ENCODE measurements at places on chromosomes 2 and 18. TPM values are rescaled to one million over a fixed set of nuclear protein-coding genes. Genes with fewer than 3 reads are reported as not detected.

GRCh38 chr2:39107156-39107555 lies 13.7 kb downstream of the SOS1 start:
- DNase-seq, result no peak

Gene CXCR1
- not detected for total RNA-seq

Gene TUBA3D
- not detected for total RNA-seq

GRCh38 chr2:19806591-19806990 lies 95.2 kb downstream of the TTC32 start:
- DNase-seq, result no peak

- no peak for DNase-seq
Observed at GRCh38 chr2:236517251-236518031, 52.2 kb upstream of the ACKR3 start.

DNA sequence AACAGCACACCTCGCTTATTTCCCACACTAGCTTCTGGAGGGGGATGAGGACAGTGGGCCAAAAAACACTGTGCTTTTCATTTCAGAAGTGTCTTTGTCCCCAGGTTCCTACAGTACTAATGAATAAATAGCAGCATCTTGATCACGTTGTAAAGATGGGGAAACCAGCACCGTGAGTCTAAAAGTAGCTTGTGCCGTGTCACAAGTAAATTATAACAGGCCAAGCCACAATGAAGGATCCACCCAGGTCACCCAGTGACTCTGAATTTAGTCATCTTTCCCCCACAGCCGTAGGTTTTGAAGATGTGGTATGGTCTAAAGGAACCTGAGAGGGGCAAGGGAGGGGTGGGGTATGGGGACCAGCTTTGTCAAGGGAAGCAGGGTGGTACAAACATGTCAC lies 8.8 kb downstream of the FZD7 start:
- no peak for DNase-seq

- peak; percentile 16 for DNase-seq
Observed at GRCh38 chr2:167550448-167550847, 662.2 kb downstream of the XIRP2 start.

Gene CIB4
- not detected for total RNA-seq

DNA sequence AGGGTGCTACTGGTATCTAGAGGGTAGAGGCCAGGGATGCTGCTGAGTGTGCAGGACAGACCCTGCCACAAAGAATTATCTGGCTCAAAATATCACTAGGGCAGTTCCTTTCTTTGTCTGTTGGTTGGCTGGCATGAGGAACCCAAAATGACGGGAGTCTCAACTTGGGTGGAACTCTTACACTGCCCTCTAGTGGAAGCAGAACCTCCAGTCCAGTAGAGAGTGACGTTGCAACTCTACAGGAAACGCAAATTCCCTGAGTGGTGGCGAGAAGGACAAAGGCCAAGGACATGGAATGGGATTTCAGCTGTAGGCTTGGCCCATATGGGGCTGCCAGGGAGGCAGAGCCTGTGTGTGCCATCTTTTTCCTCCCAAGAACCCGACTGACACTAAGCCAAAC lies 47.1 kb downstream of the COPS8 start:
- no peak for DNase-seq

DNA sequence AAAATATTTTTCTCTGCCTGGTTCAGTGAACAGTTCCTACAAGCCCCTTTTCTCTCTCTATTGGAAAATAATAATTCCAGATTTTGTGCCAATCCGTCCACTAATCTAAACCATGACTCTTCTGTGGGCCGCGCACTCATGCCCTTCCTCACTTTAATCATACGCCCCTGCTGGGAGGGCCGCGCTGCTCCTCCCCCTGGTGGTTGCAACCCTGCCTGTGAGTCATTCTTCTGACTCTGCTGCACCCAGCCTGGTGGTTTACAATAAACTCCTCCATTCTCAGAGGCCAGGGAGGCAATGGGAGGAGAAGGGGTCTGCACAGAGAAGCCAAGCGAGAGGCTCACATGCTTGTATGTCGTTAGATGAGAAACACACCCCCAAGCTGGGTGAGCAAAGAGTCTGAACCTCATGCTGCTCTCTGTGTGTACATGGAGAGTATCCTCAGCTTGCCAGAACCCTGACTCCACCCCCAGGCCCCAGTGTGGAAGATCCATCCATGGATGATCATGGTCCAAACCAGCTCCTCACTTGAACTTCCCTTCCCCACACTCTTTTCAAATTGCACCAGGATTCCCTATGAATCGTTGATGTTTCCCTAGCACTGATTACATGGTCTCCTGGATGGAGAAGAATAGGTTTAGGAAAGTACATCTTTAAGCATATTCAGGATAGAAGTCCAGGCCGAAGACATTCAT lies 228.9 kb downstream of the ANKRD30B start:
- DNase-seq, result no peak

Gene TDRD15
- total RNA-seq, result not detected

Gene MAPRE3
- total RNA-seq, result 3.5 TPM

Gene FSIP2
- total RNA-seq, result 0.86 TPM

DNA sequence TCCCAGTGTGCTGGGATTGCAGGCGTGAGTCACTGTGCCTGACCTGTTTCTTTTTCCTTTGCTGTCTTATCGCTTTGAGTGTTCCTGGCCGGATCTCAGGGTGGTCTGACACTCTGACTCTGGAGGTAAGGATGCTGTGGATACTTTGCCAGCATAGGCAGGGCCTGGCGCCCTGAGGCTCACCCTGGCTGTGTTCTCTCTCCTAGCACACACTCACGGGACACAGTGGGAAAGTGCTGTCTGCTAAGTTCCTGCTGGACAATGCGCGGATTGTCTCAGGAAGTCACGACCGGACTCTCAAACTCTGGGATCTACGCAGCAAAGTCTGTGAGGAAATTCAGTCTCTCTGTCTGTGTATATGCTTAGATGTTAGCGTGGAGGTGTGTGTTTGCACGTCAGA lies 18.0 kb upstream of the SAG start:
- DNase-seq, result no peak

Gene TEX261
- total RNA-seq, result 22.9 TPM

GRCh38 chr2:232336241-232336736 lies 42.3 kb upstream of the ALPP start:
- DNase-seq, result no peak

Measured in fibroblast of villous mesenchyme (primary cell).